ENCODE measurements at places on chromosomes 12 and 14.

- no peak for DNase-seq
These were observed 149.2 kb upstream of the SYT10 start for GRCh38 chr12:33588725-33589405.

DNA sequence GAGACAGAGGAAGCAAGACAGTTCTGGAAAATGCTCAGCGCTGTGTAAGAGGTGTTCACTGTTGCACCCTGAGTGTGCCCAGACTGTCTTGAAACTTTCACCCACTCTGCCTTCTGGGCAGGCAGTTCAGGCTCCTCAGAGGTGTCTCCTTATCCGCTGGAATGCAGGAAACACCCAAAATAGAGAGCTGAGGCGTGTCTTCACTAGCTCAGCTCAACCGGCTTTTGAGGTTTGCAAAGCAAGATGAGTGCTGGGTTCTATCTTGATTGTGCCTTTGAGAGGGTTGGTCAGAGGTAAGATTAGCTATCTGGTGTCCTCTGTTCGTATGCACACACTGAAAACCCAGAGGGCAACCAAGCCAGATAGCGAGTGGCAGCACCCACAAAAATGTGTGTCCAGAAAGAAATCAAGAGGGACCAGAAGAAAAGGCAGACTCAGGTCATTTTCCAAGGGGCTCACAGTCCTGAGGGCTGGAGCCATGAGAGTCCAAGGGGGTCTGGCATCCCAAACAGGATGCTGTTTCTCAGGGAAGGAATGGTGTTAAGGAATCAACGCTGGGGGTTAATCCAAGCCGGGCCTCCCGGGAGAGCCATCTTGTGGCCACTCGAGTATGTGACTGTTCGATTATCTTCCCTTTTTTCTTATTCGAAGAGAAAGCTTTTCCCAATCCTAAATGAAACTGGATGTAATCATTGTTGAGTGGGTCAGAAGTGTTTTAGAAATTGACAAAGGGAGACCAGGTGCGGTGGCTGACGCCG, 47.1 kb downstream of the TBX3 start:
- no peak for DNase-seq

GRCh38 chr12:85041395-85041794, 5.2 kb downstream of the LRRIQ1 start:
- DNase-seq = no peak

DNA sequence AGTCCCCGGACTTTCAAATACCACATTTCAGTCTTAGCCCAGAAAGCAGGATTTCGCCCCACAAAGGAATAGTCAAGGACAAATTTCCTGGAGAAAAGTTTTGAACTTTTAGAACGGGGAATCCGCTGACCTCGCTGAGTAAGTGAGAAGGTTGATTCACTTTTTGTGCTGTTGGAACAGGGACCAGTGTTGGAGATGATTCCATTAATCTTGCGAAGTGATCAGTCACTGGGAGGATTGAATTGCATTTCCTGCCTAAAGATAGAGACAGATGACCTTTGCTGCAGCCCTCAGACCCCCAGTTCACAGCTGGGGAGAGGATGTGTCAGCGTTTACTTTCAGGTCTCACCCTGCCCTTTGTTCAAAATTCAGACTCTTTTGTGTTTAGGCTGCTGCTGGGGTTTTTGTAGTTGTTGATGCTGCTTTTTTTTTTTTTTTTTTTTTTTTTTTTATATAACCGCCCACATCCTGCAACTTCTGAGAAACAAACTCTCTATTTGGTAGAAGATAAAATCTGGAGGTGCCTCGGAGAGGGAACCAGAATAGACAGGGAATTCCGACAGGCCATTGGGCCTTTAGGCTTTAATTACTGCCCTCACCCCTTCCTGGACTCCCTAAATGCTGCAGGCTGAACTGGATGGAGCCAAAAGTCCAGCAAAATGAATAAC, 9.8 kb upstream of the KDM2B start:
- DNase-seq = no peak

GRCh38 chr12:115897729-115898128, 379.8 kb downstream of the MED13L start:
- DNase-seq = no peak

DNA sequence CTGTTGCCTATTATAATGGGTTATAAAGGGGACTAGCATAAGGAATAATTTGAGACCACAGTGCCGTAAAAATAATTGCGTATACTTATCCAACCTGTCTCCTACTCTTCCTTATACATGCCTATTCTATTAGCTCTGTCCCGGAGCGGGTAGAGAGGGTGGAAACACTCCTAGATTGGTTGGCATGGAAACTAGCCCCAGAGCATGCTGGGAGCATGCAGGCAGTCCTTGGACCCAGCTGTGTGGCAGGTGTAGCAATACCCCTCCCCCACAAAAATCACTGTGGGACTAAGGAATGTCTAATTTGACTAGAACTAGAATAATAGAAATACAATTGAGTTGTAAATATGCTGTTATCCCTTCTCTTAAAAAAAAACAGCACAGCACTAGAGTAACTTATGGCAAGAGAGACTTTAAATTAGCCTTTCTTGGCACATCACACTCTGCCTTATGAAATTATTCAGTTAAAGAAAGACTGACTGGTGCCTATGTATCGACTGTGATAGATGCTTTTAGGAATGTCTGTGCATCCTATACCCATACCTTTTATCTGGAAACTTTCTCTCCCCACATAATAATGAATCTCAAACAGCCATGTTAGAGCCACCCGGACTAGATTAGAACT, 244.0 kb upstream of the DAAM1 start:
- no peak for DNase-seq

Data from vagina (tissue), 2 donors.